ENCODE measurements at places on chromosomes 7 and 10.

- peak; percentile 66 for DNase-seq
Measured at GRCh38 chr7:1473864-1474512, 14.7 kb upstream of the MICALL2 start.

- DNase-seq: no peak
Measured at GRCh38 chr10:25405871-25406270, 231.1 kb downstream of the GPR158 start.

DNA sequence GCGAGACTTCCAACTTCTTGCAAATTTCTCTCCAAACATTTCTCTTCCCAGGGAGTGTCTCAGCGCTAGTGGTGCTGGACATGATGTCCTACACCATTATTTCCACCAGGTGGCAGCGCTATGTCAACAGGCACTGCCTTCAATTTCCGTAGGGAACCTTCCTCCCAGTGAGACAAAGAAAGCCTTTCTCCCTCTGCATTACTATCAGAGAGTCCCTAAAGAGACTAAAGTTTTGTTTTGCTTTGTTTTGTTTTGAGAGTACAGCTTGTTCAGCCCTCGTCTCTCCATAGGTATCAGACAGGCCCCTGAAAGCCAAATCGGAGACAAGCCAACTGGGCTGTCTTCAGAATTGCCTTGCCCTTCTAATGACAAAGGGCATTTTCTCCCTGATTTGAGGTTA lies 44.2 kb upstream of the GGCT start:
- peak; percentile 79 for DNase-seq

GRCh38 chr10:76736815-76737618 lies 900.6 kb downstream of the KCNMA1 start:
- no peak for DNase-seq

DNA sequence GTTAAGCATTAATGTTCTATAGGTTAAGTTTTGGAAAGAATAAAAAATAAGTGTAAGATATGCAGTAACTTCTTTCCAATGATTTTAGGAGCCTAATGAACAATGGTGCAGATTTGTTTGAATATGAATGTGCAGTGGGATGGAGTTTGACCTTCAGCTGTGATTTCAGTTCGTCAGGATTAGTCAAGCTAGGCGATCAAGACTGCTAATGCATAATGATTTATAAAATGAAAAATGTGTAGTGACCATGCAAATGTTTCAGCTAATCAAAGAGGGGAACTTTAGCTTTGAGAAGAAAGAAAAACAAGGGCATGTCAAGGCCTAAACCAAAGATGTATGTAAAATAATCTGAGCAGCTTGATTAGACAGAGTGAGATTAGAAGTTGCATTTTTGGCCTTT lies 208.5 kb downstream of the FOXP2 start:
- no peak for DNase-seq

DNA sequence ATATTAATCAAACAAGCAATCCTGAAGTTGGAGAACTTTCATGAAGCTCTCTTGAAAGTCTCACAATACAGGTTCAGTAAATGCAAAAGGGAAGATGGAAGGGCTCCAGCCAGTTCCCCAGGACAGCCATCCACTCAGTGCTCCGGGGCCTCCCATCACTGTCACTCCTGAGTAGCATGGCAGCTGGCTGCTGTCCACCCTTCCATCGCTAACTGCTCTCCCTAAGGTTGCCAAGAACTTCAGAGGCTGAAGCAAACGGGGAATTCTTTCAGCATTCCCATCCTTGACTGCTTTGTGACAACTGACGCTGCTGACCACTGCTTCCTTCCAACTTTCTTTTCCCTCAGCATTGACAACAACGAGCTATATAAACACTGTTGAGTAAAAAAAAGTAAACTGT lies 69.1 kb downstream of the VPS41 start:
- DNase-seq: no peak

DNA sequence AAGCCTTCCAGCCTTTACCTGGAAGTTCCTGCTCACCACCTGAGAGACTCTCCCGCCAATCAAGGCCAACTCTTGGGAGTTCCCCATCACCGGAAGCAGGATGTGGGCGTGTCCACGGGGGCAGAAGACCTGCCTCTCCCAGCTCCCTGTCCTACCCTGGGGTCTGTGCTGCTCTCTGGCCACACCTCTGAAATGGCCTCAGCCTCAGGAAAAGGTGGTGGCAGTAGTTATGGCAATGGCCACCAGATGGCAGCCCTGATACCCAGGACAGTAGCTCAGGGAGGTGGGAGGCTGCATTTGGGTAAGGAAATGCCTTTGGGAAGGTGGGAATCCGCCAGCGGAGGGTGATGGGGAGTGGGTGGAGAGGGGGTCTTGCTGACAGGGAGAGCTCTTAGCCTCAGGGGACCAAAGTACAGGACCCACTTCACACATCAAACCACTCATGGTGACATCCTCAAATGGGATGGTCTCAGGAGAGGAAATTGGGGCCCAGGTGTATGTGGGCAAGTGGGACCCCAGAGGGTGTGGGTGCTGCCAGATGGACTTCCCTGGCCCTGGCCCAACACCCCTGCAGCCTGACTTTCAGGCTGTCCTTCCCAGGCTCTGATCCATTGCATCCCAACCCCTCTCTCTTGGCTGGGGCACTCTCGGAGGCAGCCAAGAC lies 33.9 kb downstream of the KAZALD1 start:
- DNase-seq: peak; percentile 56

GRCh38 chr10:1057106-1057657 lies 997 bp downstream of the WDR37 start:
- no peak for DNase-seq

- no peak for DNase-seq
Measured at GRCh38 chr10:78351809-78352208, 318.1 kb downstream of the RPS24 start.

GRCh38 chr10:131978366-131978765 lies 3.4 kb downstream of the BNIP3 start:
- no peak for DNase-seq

DNA sequence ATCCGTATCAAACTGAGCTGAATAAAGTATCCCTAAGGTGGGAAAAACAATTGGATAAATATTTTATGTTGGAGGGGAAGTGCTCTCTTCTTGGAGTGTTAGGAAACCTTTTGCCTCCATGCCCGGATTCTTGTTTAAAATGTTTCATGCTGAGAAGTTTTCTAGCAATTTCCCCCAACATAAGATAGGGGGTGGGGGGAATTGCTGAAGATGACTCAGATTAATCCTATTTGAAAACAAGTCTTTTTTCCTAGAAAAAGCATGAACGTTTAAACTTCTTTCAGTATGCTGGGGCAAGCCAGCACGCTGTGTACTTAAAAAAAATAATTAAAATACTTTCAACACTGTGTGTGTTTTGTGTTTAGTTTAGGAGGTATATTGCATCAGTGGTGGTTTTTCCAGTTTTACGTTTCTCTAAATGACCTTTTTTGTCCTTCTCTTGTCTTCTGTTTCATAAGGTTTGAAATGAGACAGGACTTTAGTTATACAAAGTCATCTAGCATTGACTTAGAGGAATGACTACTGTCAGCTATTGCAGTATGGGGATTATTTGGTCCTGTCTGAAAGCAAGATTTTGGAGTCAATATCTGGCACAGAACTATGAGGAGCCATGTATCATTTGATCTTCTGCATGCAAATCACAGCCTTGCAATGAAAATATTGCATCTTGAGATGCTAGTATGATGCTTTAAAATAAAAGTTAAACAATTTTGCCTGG lies 295.9 kb downstream of the GATA3 start:
- no peak for DNase-seq

DNA sequence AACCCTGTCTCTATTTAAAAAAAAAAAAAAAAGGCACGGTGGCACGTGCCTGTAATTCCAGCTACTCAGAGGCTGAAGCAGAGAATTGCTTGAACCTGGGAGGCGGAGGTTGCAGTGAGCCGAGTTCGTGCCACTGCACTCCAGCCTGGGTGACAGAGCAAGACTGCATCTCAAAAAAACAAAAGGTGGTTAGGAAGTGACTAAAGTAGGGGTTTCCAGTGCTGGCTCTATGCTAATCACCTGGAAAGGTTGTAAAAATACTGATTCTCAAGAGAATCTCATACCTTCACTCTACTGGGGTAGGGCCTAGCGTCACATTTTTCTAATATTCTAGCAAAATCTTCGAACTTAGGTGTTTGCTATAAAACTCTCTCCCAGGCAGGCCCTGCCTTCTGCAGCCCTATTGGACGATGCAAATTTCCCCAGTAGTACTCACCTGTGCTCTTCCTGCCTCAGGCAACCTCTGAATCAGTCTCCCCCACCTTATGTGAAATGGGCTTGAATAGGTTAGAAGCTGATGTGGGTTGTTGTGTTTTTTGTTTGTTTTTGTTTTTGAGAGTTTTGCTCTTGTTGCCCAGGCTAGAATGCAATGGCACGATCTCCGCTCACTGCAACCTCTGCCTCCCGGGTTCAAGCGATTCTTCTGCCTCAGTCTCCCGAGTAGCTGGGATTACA lies 3.5 kb downstream of the ZP3 start:
- DNase-seq: no peak

- DNase-seq: no peak
Measured at GRCh38 chr7:151378011-151378410, 31.8 kb downstream of the WDR86 start.

DNA sequence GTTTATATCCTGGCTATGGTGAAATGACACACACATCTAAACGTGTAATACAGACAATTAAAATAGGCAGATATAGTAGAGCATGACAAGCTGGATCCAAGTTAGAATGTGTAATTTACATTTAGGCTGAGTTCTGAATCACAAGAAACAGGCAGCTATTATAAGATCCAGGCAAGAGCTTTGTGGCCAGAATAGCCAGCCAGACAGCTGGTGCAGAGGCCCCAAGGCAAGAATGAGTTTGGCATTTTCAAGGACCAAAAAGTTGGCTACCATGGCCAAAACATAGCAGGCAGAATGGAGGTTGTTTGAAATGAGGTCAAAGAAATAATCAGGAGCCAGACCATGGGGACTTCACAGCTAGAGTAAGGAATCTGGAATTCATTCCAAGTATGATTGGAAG lies 281.7 kb downstream of the MTERF1 start:
- no peak for DNase-seq

DNA sequence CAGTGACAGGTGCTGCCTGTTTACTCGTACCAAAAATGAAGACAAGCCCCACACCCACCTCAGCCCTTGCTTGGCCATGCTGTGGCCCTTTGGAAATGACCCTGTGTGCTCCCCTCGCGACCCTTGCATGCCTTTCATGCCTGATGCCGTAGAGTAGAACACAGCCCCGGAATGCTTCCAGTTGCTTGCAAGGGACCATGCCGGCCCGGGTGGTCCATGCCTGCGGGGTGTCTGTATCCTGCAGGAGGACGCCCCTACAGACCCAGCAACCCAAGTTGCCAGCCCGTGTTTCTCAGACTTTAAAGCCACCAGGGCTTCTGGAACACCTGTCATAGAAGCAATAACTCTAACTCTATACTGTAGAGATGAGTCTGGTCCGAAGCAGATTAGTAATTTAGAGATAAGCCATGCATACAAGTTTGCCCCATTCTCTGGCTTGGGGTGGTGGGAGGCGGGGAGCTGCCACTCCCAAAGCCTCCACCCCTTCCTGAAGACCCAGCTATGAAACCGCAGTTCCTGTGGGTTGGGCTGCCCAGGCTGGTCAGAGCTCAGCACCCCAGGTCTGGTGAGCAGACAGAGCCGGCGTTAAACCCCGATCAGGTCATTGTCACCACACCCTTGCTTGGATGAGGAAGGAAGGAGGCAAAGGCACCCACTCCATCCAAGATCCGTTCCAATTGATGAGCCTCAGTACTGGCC lies 143.5 kb downstream of the ADCY1 start:
- DNase-seq: no peak

DNA sequence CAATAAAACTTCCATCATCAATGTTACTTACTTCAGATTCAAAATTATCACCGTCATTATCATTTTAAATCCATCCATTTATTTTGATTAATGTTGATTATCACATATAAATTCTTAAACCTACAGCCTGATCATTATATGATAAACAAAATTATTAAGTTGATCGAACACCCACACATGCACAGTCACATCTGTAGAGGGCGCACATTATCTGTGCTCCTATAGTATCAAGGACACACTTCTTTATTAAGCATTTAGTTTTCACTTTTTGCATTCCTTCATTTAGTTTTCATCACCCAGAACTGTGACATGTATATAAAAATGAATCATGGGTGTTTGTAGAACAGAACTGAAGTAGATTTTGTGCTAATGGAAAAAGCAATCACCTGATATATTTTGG lies 26.2 kb upstream of the ZNF716 start:
- DNase-seq: no peak

- no peak for DNase-seq
Measured at GRCh38 chr7:26627221-26627620, 237.2 kb downstream of the SKAP2 start.

- no peak for DNase-seq
Measured at GRCh38 chr10:72000073-72001032, 36.2 kb downstream of the CHST3 start.

DNA sequence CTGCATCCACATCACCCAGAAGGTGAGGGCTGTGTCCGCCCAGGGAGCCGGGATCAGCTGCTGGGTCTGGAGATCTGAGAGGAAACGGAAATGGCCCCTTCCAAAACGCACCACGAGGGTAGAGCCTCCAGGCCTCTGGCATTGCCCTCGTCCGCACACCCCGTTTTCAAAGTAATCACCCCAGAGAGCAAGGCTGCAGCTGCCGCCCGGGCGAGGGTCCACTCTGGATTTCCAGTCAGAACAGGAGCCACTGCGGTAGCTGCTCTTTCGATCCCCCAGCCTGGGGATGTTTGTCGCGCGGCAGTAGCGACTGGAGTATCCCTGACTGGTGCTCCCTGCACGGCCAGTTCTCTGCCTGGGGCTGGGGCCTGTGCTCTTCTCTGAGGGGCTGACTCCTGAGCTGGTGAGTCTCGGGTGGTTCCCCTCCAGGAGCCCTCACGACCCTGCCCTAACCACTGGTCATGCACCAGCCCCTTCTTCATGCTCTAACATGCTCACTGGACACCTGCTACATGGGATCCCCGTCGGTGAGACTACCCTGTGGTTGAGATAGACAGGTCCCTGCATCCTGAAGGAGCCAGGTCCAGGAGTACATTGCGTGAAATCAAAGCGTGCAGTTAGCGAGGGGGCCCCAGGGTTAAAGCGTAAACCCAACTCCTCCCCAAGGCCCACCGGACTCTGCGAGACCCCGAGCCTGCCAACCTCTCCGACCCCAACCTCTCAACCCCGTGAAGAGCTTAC lies 99.2 kb downstream of the FOXL3 start:
- DNase-seq: no peak

- no peak for DNase-seq
Measured at GRCh38 chr7:15801041-15801440, 114.6 kb upstream of the MEOX2 start.

GRCh38 chr7:127654404-127655394 lies 2.7 kb downstream of the SND1 start:
- DNase-seq: no peak

Data from NCI-H345 (cell line).